ENCODE measurements at places on chromosomes 2 and 18. TPM values are rescaled to one million over a fixed set of nuclear protein-coding genes. Genes with fewer than 3 reads are reported as not detected.

CD8B2 gene
- not detected for total RNA-seq

PTPRN gene
- 1.4 TPM for total RNA-seq

FLACC1 gene
- total RNA-seq = 0.20 TPM

SP9 gene
- 2.0 TPM for total RNA-seq

SLC9A4 gene
- total RNA-seq = not detected

TMEM178A gene
- total RNA-seq = 0.21 TPM

DYSF gene
- 0.75 TPM for total RNA-seq

IL18R1 gene
- total RNA-seq = 1.2 TPM

SRD5A2 gene
- total RNA-seq = 0.02 TPM
